ENCODE measurements at places on chromosomes 1 and 21.

DNA sequence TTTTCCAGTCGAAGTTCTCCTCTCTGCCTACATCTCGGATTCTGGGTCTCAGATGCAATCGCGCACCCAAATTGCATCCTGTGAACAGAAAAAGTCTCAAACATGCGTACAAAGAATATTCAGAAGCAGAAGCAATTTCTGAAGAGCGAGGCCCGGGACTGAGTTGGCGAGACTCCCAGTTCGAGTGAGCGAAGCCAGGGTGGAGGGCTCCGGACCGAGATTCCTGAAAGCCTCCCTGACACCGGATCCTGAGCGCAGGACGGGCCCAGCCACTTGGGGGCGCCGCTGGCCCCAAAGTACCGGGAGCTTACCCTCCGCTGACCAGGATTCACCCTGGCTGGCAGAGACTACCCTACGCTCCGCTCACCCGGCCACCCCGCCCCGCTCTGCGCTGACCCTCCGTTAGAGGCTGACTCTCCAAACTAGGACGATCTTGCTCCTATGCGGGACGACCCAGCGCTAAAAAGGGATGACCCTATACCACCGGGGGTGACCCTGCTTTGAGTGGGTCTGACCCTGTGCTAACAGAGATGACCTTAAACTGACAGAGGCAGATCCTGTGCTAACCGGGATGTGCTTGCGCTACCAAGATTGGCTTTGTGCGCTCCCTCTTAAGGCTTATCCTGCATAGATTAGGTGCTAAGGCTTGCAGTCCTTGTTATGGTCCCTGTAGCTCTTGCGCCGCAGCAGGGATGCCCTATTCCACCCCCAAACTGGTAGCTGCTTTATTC lies 12.1 kb downstream of the FOXD2 start:
- peak; percentile 17 for DNase-seq

- peak; percentile 74 for DNase-seq
Observed at GRCh38 chr1:64515427-64515826, 45.5 kb downstream of the CACHD1 start.

DNA sequence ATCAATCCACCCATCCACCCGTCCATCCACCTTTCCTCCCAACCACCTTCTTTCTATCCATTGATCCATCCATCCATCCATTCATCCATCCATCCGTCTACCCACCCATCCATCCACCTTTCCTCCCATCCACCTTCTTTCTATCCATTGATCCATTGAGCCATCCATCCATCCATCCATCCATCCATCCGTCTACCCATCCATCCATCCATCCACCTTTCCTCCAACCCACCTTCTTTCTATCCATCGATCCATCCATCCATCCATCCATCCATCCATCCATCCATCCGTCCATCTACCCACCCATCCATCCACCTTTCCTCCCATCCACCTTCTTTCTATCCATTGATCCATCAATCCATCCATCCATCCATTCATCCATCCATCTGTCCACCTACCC lies 5.1 kb upstream of the EDN2 start:
- no peak for DNase-seq

GRCh38 chr1:31571340-31572295 lies 4.7 kb upstream of the TINAGL1 start:
- DNase-seq: no peak

DNA sequence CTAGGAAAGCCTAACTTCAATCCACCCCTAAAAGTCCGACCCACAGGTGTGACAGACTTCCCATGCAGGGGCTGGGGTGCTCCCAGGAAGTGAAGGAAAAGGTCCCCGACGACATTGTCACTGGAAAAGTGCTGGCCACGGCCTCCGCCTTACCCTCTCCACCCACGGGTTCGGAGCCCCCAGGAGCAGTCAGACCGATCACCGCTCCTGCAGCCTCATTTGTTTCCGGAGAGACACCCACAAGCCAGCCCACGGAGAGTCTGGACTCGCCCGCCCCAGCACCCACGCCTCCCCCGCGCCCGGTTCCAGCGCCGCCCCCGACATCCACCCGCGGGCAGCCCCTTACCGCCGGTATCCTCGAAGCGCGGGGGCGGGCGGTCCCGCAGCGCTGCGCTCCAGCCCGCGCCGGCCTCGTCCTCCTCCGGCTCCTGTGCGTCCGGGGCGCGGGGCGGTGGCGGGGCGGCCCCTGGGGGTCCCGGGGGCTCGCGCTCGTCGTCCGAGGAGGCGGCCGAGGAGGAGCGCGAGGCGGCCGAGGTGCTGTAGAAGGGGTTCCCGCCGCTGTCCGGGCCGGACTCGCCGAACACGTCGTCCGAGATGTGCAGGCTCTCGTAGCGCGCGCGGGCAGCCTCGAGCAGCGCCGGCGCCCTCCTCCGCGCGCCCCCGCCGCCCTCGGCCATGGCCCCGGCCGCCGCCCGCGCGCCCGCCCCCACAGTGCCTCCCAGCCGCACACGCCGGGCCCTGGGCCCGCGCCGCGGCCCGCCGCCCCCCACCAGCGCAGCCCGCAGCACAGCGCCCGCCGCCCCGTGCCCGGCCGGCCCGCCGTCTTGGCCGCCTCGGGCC lies 660 bp downstream of the PGBD5 start:
- DNase-seq: no peak

DNA sequence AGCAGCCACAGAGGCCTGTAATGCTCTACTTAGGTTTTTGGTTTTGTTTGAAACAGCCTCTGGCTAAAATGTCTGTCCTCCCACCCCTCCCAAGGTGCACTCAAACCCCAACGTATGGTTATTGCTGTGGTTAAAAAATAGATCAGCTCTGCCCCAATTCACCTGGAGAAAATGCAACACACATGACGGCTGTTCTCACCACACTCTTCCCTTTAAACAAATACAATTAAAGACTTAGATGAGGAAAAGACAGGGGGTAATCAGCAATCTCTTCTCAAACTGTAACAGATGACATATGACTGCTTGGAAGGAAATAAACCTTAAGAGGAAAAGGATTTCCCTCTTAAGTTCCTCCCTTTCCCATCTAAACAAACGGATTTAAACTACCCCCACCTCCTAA lies 6.2 kb upstream of the MTMR11 start:
- no peak for DNase-seq

DNA sequence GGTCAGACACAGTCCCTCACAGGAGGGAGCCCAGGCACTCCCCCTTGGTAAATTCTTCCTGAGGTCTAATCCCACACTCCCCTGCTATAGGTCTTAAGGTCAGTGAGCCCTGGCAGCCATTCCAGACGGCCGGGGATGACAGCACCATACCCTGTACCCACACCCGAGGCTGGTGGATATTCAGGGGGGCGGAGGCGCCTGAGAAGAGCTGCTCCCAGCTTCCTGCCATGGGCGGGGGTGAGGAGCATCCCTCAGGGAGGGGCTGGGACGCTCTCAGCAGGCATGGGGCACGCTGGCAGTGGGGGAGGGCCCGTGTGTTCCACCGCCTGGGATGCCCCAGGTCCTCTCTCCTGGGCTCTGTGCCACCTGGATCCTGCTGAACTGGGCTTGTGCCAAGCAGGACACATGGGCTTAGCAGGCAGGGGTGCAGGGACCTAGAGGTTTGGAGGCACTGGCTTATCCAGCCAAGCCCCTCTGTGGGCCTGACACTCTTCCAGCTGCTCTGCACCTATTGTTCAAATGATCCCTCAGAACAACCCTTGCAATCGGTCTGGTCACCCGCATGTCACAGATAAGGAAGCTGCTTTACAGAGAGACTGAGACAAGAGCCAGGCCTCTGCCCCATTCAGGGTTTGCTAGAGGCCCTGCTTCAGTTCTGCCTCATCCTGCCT lies 5.7 kb upstream of the ADGRB2 start:
- peak; percentile 72 for DNase-seq

- no peak for DNase-seq
Observed at GRCh38 chr1:94326329-94326728, 88.9 kb upstream of the ARHGAP29 start.

GRCh38 chr21:45102391-45102932 lies 28.1 kb downstream of the ADARB1 start:
- peak; percentile 78 for DNase-seq

GRCh38 chr21:38716942-38717341 lies 88.8 kb upstream of the ETS2 start:
- DNase-seq: peak; percentile 15

- no peak for DNase-seq
Observed at GRCh38 chr1:25137521-25138395, 94.5 kb downstream of the SYF2 start.

DNA sequence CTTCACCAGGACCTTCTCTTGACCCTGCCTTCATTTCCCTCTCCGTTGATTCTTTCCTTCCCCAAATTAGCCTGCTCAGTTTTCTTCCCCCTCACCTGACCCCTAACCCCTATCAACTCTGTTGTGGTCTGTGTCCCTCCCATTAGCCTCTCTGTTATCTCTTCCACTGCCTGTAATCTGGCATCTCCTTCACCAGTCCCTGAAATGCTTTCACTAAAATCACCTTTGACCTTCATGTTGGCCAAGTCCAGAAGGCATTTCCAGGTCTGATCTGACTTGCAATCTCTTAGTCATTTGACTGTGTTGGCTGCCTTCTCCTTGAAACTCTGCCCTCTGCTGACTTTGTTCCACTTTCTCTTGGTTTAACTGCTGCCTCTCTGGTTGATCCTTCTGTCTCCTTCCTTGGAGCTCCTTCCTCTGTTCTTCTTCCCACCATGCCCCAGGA lies 28.2 kb downstream of the ATP8B2 start:
- peak; percentile 57 for DNase-seq

DNA sequence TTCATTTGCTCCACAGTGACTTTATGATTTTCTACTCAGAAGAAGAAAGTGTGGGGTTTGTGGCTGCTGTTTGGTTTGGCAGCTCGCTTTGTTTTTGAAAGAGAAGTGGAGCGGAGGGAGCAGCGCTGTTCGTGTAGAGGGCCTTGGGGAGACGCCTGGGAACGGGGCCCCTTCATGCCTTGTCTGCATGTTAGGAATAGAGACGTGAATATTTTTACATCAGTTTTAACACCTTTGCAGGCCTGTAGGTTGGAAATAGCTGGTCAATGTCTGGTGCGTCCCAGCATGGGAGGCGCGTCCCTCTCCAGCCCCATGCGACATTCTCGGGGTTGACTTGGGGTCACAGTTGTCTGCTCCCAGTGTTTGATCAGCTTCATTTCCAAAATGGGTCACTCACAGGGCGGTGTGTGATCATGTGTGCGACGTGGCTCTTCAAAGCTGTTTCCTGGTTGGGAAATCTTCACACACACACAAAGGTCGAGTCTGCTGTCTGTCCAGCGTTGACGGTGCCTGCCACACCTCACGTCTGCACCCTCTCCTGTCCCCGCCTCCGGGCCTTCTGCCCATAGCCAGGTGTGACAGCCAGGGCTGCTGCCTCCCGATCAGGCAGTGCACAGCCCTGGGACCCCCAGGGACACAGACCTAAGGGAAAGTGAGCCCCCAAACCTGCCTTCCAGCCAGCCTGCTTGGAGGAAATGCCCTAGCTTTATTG lies 149.2 kb downstream of the PSMG1 start:
- DNase-seq: no peak

DNA sequence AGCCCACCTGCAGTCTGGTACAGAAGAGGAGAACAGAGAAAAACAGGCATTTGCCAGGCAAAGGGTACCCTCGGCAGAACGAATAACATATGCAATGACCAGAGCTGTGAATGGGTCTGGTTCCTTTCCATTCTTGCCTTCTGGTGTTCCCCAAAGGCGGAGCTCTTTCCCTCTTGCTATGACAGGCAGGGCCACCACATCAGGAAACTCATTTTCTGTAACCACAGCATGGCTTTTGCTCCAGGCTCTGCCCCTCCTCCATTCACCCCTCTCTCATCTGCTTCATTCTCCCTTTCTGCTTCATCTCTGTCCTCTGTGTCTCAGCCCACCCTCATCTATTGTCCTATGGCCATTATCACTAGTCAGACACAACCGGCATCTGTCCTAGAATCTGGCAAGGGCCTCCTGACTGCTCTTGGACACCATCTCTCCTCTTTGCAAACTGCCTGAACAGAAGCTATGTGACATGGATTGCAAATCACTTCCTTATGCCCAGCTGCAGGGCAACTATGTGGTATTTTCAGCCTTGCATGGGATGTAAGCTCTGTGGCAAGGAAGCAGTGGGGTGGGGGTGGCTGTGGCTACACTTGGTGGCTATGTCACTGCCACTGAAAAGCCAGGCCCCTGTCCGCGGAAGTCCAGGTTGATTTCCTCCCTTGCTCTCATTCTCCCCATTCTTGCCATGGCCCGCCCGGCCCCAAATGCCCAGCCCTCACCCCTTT lies 78.8 kb upstream of the ABCD3 start:
- no peak for DNase-seq

- no peak for DNase-seq
Observed at GRCh38 chr1:25814549-25815087, 5.1 kb upstream of the MTFR1L start.

- DNase-seq: no peak
Observed at GRCh38 chr1:10788592-10789006, 7.8 kb downstream of the CASZ1 start.

GRCh38 chr1:225021037-225021436 lies 91.6 kb downstream of the DNAH14 start:
- DNase-seq: no peak

DNA sequence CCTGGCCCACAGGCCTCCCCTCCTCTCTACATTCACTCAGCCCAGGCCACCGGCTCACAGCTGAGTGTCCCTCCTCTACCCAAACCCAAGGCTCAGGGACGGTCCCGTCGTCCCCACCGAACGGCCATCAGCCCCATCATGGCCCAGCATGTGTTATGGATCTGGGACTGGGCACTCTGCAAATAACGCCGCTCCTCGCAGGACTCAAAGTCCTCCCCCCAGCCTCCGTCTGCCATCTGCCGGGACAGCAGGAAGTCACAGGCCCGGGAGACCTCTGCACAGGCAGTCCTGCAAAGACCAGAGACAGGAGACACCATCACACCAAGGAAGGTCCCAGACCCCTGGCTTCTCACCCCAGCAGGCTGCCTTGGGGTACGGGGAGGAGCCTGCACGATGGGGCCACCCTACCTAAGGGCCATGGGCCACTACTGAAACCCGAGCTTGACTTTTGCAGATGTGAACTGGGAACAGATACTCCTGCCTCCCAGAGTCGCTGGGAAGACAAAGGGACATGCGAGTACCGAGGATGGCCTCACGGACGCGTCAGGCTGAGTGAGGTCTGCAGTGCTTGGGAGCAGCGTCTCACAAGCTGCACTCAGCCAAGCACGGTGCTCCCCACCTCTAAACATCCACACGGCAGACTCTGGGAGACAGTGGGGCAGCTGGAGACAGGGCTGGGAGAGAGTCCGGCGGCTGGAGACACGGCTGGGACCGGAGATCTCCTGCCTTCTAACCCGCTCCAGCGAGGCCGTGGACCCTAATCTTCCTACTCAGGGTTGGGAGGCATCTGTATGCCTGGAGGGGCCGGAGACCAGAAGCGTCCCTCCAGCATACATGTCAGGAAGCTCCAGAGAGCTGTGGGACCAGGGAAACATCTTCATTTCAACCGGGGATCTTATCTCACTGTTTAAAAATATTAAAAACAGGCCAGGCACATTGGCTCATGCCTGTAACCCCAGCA lies 10.4 kb upstream of the SPATC1L start:
- no peak for DNase-seq

DNA sequence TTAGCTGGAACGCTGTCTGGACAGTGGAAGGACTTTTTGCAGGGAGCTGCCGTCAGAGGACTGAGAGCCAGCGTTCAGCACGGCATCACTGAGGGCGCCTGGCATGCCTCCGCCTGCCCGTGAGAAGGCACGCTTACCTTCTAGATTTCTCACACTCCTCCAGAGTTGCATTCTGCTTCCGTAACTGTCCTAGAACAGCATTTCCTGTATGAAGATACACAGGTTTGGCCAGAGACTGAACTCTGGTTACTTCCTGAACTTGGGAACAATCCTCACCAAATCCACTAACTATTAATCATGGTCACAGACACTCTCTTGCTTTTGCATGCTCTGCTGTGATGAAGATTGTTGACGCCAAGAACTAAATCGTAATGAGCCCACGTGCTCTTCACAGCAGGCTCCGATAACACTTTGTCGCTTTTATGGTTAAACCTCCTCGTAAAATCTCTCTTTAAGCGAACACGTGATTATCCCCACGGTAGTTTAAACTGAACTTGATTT lies 93.5 kb downstream of the KIF26B start:
- DNase-seq: no peak

All from MCF 10A (cell line).